ENCODE measurements at places on chromosomes 1 and 21.

- no peak for DNase-seq
Measured at GRCh38 chr21:42532466-42533181, 19.0 kb downstream of the SLC37A1 start.

- DNase-seq: peak; percentile 88
Measured at GRCh38 chr21:35204850-35205541, 155.9 kb upstream of the RUNX1 start.

DNA sequence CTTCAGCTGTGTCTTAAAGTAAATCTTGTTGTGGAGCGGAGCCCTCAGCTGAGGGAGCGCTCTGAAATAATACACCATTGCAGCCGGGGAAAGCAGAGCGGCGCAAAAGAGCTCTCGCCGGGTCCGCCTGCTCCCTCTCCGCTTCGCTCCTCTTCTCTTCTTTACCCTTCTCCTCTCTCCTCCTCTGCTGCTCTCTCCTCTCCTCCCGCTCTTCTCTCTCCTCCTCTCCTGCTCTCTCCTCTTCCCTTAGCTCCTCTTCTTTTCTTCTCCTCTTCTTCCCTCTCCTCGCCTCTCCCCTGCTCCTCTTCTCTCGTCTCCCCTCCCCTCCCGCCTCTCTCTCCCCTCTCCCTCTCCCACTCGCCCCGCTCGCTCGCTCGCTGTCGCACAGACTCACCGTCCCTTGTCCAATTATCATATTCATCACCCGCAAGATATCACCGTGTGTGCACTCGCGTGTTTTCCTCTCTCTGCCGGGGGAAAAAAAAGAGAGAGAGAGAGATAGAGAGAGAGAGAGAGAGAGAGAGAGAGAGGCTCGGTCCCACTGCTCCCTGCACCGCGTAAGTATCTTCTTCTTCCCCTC is at the start of gene PROX1:
TSS of gene PROX1 (plus strand) at position 47 of the 580 bp plus-strand sequence. CDS start 8,563 bp downstream, outside the sequence.
- DNase-seq: peak; percentile 89

DNA sequence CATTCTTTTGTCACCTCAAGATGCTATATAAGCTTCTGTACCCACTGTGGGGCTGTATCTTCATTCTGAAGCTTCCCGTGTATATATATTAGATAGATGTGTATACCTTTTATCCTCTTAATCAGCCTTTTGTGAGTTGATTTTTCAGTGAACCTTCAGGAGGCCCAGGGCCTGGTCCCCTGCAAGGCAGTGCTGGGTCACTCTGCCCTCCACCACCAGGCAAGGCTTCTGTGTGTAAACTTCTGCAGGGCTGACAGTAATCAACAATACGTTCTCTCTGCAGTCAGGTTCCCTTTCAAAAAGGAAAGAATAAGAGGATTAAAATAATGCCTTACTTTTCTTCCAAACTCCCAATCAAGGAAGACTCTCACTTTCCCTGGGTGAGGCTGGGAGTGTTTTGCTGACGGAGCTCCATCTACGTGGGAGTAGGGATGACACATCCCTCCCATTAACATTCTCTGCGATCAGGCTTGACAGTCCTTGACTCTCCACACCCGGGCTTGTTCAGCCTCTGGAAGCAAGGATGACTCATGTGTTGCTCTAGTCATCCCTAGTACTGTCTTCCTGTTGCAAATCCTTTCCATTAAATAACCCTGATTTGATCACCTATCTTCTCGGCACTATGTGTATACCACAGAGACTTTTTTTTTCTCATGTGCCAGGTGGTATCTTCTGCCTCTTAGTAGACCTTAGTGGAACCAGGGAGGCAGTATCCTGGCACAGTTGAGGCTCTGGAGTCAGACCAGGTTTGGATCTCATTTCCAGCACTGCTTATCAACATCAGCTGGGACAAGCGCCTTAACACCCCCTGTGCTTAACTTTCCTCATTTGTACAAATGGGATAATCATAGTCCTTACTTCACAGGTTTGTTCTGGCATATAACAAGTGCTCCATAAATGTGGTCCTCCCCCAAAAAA is 70.3 kb upstream of the KCNK1 start:
- peak; percentile 97 for DNase-seq

DNA sequence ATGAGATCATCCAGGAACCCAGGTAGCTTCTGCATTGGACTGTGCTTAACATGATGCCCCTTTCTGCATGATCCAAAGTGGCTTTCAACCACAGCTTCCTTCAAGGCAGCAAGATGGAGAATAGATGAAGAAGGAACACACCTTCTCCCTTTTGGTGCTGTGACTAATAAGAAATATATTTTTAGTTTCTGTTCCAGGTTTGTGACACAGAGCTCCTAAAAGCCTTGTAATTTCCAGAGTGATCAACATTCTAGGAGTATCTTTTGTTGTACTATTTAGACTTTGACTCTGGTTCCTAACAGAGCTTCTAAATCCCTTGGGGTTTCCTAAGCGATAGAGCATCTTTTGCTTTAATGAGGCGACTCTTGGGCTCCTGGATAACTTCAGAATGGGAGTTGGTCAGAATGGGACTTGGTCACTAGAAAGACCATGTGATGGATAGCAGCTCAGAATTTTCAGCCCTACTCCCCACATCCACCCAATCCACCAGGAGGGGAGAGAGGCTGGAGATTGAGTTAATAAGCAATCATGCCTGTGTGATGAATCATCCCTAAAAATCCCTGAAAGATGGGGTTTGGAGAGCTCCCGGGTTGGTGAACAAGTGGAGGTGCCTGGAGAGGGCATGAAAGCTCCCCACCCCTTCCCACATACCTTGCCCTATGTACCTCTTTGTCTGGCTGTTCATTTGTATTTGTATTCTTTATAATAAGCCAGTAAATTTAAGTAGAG is 134.8 kb downstream of the FGGY start:
- peak; percentile 65 for DNase-seq

DNA sequence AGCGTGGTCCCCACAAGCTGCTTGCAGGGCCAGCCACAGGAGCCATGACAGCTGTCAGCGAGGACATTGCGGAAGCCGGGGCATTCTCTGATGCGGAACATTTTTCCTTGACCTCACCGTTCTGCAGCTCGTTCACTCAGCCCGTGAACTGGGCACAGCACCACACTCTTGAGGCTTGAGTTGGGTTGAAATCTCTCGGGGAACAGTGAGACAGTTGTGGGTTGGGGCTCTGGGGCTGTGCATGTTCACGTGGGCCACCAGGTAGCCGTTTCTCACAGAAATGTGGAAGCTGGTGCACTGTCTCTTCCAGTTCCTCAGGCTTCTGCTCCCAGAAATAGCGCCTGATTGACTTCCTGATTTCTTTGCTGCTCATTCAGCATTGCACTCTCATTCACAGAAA is 69.8 kb downstream of the SPSB1 start:
- DNase-seq: no peak

DNA sequence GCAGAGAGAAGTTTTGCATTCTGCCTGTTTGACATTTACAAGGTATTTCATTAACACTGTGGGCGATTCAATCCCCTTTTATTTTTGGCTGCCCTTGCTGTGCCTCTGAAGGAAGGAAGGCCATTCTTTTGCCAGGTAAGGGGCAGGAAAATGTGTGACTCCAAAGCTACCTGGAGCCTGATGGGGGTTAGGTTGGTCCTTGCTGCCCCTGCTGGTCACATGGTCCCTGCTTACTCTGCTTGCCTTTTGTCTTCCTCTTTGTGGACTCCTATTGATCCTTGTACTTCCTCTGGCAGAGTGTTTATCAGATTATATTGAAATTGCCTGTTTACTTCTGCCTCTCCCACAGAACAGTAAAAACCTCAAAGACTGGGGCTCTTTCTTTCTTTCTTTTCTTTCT is 65.7 kb downstream of the ST6GALNAC3 start:
- no peak for DNase-seq

GRCh38 chr1:18197299-18197698 is 89.7 kb downstream of the IGSF21 start:
- no peak for DNase-seq

DNA sequence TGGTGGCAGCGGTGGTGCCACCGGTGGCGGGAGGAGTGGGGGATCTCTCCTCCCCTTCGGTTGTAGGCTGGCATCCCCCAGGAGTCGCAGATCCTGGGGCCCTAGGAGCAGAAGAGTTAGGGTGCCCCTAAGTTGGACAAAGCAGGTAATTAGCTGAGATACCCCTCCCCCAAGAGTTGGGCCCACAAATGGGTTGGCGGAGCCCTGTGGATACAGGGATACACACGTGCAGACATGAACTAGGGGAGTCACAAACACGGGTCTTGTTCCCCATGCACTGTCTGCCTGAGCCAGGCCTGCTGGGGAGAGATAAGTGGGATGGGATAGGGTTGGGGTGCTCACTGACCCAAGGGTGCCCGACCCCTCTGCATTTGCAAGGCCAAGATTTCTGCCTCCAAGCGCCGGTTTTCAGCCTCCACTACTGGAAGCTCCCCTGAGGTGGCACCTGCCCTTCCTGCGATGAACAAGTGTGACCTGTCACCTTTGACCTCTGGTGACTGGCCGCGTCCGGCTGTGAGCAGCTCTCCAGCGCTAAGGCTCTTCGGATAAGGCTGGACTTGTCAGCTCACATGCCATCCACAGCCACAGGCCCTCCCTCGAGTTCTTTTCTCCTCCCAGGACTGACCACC is 1.8 kb downstream of the CCDC17 start:
- no peak for DNase-seq

- peak; percentile 42 for DNase-seq
Measured at GRCh38 chr21:16644685-16645084, 868.2 kb upstream of the CXADR start.

DNA sequence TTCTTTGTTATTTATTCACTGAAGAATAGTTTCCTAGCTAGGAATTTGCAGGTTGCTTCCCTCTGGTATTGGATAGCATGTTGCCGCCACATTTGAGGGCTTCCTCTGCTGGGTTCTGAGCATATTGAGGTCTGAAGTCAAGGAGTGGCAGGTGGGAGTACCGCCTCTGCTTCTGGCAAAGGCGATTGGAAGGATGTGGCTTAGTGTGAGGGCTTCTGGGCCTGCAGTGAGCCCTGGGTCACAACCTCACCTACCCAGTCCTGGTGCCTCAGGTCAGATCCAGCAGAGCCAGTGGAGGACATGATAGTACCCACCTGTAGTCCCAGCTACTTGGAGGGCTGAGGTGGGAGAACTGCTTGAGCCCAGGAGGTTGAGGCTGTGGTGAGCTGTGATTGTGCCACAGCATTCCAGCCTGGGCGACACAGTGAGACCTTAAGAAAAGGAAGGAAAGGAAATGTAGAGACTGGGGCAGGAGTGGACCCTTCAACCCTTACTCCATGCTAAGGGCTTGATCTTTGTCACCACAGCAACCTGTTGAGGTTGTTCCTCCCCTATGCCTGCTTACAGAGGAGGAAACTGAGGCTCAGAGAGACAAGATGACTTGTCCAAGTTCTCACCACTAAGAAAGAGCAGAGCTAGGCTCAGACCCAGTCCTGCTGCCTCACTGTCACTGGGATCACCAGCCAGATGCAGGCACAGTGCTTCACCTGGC is 22.8 kb downstream of the A3GALT2 start:
- no peak for DNase-seq

- peak; percentile 26 for DNase-seq
Measured at GRCh38 chr1:245261786-245262185, 107.0 kb downstream of the KIF26B start.

DNA sequence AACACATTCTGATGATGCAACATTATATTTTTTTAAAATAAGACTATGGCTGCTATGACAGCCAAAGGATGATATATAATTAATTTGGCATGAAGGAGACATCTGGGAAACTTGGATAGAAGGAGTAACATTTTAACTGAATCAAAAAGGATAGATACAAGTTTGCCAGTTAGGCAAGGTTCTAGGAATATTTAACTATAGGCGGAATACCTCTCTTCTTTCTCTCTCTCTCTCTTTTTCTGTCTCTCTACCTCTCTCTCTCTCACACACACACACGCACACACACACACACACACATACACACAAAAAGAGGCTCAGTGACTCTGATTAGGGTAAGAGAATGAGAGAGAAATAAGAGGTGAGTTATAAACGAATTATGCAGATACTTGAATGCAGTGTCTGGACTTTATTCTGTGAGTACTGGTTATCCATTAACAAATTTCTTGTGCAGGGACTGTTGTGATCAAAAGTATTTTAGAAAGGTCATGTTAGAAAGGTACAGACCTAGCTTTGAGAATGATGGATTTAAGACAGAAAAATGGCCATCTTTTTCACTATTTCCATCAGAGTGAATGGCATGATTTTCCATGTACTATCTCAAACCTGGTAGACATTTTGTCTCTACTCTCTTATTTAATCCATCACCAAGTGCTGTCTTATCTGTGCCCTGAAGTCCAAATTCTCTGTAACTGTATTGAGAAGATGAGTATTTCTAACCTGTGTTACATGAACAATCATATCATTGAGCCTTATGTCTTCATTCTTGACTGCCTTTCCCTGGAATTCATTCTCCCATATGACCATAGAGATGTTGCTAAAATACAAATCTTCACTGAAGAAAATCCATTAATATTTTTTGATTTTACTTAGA is 1106.9 kb upstream of the ADGRL4 start:
- DNase-seq: no peak

DNA sequence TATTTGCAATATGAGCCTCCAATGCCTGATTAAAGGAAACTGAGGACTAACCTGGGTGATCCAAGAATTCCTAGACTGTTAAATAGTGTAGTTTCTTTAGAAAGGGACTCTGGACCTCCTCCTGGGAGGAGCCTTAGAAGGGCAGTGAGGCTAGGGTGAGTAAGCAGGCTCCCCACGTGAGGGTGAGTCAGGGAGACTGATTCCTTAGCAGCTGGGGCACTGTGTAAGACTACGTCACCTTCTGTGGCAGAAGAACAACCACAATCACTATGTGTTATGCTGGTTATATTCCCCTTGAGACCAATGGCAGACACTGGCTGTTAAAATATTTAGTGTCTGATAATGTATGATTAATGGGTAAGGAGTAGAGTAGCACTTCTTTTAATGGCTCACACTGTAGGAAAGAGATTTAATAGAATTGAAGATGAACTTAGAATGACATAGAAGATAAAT is 53.3 kb upstream of the SYT14 start:
- DNase-seq: peak; percentile 99

Data from fibroblast of skin of right biceps (primary cell).